Caki2 (cell line): ENCODE measurements at places on chromosomes 5 and 9.

DNA sequence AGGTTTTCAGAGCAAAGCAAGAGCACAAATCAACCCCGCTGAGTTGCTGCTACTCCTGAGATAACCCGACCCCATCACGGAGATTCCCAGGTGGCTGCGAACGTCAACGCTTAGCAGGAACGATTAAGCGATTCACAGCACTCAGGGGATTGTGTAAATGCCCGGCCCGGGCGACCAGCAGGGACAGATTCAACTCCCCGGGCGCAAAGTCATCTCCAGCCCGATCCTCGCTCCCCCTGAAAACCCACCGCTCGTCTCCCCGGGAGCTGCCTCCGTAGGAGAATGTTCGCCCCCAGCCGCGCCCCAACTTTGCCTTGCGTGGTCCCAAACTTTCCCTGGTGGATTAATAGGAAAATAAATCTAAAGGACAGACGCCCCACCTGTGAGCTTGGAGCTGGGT is 685 bp downstream of the SLC24A2 start:
- no peak for DNase-seq

- peak; percentile 86 for DNase-seq
Measured at GRCh38 chr5:16916262-16916878, 19.7 kb downstream of the MYO10 start.

GRCh38 chr5:85132269-85132668 is 747.6 kb upstream of the EDIL3 start:
- DNase-seq = no peak

- peak; percentile 36 for DNase-seq
Measured at GRCh38 chr5:94901191-94901979, 282.9 kb downstream of the SLF1 start.

- DNase-seq = no peak
Measured at GRCh38 chr5:11477786-11478185, 426.5 kb downstream of the CTNND2 start.

- peak; percentile 7 for DNase-seq
Measured at GRCh38 chr9:81685763-81686613, 3.4 kb downstream of the TLE1 start.

- DNase-seq = peak; percentile 7
Measured at GRCh38 chr9:9790216-9790872, 822.5 kb downstream of the PTPRD start.

DNA sequence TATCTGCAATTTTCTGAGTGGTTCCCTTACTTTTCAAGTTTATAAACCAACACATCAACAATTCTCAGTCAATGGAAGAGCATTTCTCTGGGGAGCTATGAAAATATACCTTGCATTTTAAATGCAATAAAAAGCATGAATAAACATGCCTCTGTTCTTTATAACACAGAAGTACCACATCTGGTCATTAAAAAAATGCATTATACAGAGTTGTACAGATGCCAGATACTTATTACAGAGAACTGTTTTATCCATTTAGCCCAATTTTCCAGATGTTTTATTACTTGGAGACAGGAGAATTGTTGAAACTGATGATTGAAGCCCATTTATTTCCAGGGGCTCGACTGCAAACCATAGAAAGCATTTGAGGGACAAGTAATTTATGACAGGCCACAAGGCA is 19.2 kb upstream of the HEXB start:
- DNase-seq = no peak
